Activated CD4-positive, alpha-beta memory T cell treated with anti-CD3 and anti-CD28 coated beads for 36 hours (primary cell): ENCODE measurements at places on chromosomes 7 and 10. TPM values are rescaled to one million over a fixed set of nuclear protein-coding genes. Genes with fewer than 3 reads are reported as not detected.

Gene C10orf105
- 0.76 TPM for total RNA-seq

DNA sequence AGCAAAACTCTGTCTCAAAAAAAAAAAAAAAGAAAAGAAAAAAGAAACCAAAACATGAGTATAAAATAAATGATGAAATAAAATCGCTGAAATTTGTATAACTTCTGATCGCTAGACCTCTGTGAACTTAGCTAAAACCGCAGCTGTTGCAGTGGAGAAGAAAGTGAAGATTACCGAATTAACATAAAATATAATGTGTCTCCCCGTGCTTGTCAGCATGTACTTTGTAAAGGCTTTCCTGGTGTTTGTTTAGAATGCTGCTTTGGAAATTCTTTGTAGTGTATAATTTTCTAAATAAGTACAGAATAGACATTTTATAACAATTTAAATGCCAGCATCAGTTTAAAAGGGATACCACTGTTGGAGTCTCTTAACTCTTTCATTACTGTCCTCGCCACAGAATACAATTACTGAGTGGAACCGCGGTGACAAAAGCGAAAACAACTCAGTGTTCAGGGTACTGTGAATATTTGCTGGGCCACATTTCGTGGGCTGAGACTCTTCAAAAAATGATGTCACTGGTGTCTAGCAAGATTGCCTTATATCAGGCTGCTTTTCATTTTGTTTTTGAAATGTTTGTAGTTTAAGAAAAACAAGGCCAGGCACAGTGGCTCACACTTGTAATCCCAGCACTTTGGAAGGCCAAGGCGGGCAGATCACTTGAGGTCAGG, 167.7 kb downstream of the NSUN6 start:
- H3K4me3 ChIP-seq: no peak overlapping the region
- H3K27me3 ChIP-seq: peaks cover 4% of the 10 kb centered on the region
- H3K27ac ChIP-seq: no peak overlapping the region
- H3K36me3 ChIP-seq: no peaks in the 10 kb centered on the region

Gene ASAH2
- total RNA-seq: 3.3 TPM

DNA sequence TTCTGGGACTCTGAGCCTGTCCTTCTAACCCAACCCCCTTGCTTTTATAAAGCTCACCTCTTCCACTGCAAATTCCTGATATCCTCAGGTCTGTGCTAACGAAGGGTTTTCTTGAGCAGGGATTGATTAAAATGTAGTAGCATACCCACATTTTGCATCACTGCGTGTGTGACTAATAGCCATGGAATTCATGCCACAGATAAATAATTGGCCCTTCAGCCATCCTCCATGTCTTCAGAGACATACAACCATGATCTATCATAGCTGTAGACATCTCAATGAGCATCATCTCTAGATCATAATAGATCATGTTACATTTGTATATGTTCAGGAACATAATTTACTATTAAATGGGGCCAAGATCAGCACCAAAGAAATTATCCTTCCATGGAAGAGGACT, 990.3 kb downstream of the KCNMA1 start:
- H3K27ac ChIP-seq: no peak overlapping the region
- no peak overlapping the region for H3K4me3 ChIP-seq
- no peaks in the 10 kb centered on the region for H3K36me3 ChIP-seq
- no peaks in the 10 kb centered on the region for H3K27me3 ChIP-seq

Gene GPR22
- not detected for total RNA-seq

Gene PAX2
- not detected for total RNA-seq

Gene WDR86
- 0.43 TPM for total RNA-seq

Gene SHH
- total RNA-seq: not detected

Gene GBX1
- total RNA-seq: not detected

GRCh38 chr10:50605269-50605950, 18.3 kb downstream of the SGMS1 start:
- no peaks in the 10 kb centered on the region for H3K36me3 ChIP-seq
- peaks cover 57% of the 10 kb centered on the region for H3K4me1 ChIP-seq
- no peaks in the 10 kb centered on the region for H3K27me3 ChIP-seq
- no peak for DNase-seq

- no peak overlapping the region for H3K27ac ChIP-seq
- H3K4me1 ChIP-seq: no peaks in the 10 kb centered on the region
- no peak for DNase-seq
- no peaks in the 10 kb centered on the region for H3K36me3 ChIP-seq
- H3K27me3 ChIP-seq: peaks cover 20% of the 10 kb centered on the region
These were observed 322.2 kb downstream of the TNS3 start for GRCh38 chr7:47259682-47260081.

DNA sequence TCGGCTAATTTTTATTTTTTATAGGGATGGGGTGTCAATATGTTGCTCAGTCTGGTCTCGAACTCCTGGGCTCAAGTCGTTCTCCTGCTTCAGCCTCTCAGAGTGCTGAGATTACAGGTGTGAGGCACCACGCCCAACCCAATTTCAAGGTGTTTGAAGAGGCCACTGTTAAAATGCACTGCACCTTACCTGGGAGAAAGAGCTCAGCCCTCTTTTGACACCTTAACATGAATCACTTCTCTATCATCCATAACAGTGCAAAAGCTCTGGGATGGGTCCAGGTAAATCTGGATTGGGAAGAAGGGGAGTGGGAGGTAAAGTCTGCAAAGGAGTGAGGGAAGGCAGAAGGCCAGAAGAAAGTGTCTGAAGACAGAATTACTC, 557 bp upstream of the ZNF282 start:
- no peak for DNase-seq
- H3K4me3 ChIP-seq: peak overlapping the region; percentile 84
- no peak overlapping the region for H3K27ac ChIP-seq
- peaks cover 31% of the 10 kb centered on the region for H3K36me3 ChIP-seq
- peaks cover 47% of the 10 kb centered on the region for H3K4me1 ChIP-seq
- H3K27me3 ChIP-seq: no peaks in the 10 kb centered on the region

- H3K27ac ChIP-seq: no peak overlapping the region
- no peaks in the 10 kb centered on the region for H3K4me1 ChIP-seq
These were observed 11.9 kb downstream of the COBL start for GRCh38 chr7:51304729-51305128.

Gene AKR1C8
- total RNA-seq: 0.33 TPM

Gene SPAG6
- 0.24 TPM for total RNA-seq

- H3K36me3 ChIP-seq: no peaks in the 10 kb centered on the region
- H3K4me3 ChIP-seq: no peak overlapping the region
- no peak overlapping the region for H3K27ac ChIP-seq
- H3K4me1 ChIP-seq: peaks cover 2% of the 10 kb centered on the region
- DNase-seq: no peak
These were observed 128.8 kb upstream of the LYZL2 start for GRCh38 chr10:30758338-30758737.

GRCh38 chr7:117970801-117971200, 97.6 kb upstream of the CTTNBP2 start:
- no peak for DNase-seq
- no peak overlapping the region for H3K4me3 ChIP-seq
- no peaks in the 10 kb centered on the region for H3K27me3 ChIP-seq

- H3K36me3 ChIP-seq: peaks cover 7% of the 10 kb centered on the region
- H3K27ac ChIP-seq: peak overlapping the region; percentile 79
- H3K4me3 ChIP-seq: peak overlapping the region; percentile 76
- H3K27me3 ChIP-seq: no peaks in the 10 kb centered on the region
These were observed 1.2 kb upstream of the LZTS2 start for GRCh38 chr10:100998183-100998990.

Gene SLC39A12
- not detected for total RNA-seq

GRCh38 chr10:131609176-131609575, 291.6 kb upstream of the PPP2R2D start:
- H3K27ac ChIP-seq: no peak overlapping the region
- H3K27me3 ChIP-seq: no peaks in the 10 kb centered on the region
- H3K4me3 ChIP-seq: no peak overlapping the region
- DNase-seq: no peak

Gene LIPN
- not detected for total RNA-seq

DNA sequence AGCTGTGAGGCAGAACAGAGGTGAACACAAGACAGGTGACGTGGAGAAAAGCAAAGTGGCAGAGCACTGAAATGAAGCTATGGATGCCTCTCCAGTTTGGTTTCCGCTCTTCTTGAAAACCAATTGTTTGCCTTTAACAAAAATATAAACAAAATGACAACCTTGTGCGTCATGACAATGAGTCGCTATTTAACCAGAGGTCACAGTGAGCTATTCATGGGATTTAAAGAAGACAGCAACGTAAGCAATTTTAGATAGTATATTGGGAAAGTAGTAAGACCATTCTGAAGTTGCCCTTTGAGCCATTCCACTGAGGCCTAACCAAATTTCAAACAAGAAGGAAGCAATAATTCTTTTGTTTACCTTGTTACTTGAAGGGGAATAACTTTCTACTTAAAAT, 15.2 kb upstream of the LRRTM3 start:
- H3K27ac ChIP-seq: no peak overlapping the region
- H3K4me3 ChIP-seq: no peak overlapping the region
- peaks cover 1% of the 10 kb centered on the region for H3K27me3 ChIP-seq
- no peaks in the 10 kb centered on the region for H3K36me3 ChIP-seq

Gene HMX2
- total RNA-seq: 0.31 TPM

Gene MMRN2
- not detected for total RNA-seq
